Right forelimb (tissue), 1 donor: ENCODE measurements at places on chromosomes 1 and 21.

GRCh38 chr21:26881504-26882228, 36.5 kb upstream of the ADAMTS1 start:
- no peak for DNase-seq

GRCh38 chr1:28343405-28343804, 14.6 kb downstream of the MED18 start:
- no peak for DNase-seq

DNA sequence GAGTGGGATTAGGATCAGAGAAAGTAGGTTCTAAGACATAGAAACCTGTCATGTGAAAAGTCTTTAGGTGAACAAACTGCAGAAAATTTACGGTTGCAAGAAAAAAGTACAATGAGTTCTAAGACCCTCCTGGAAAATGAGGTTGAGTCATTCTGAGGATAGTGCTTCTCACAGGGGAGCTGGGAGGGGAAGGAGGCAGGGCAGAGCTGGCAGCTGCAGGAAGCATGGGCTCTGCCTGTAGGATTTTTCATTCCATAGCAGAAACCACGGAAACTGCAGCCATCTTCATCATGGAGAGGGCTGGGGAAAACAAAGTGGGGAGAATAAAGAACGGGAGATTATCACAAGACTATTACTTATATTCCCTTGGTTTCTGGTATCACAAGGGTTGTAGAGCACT, 25.8 kb upstream of the THEM4 start:
- no peak for DNase-seq

DNA sequence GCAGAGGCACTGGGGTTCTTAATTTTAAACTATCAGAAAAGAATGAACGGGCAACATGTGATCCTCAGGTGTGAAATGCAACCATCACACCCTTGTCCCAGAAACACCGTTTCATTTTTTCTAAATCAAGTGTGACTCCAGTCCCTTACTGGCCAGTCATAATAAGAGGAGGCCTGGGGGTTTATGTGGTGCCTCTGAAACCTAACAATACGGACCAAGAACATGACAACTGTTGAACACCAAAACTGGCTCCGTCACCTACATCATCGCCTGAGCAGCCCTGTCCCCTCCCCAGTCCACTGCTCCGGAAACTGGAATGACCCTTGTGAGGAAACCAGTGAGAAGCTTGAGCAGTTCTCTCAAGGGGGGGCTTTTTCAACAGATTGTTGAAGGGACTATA, 55.9 kb upstream of the KIF26B start:
- DNase-seq, result no peak

GRCh38 chr1:3172431-3173380, 103.7 kb downstream of the PRDM16 start:
- no peak for DNase-seq

DNA sequence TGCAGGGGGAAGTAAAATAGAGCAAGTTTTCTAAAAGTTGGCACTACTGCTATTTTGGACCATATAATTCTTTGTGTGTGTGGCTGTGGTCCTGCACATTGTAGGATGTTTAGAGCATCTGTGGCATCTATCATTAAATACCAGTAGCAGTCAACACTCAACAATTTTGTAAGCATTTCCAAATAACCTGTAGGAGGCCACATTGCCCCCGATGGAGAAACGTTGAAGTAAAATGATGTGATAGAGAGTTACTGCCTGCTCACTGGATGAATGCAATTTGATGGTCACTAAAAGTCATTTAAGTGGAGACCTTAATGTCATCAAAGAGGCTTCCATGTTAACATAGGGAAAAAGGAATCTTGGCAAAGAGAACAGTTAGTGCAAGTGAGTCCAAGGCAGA, 560.8 kb downstream of the NEGR1 start:
- no peak for DNase-seq

DNA sequence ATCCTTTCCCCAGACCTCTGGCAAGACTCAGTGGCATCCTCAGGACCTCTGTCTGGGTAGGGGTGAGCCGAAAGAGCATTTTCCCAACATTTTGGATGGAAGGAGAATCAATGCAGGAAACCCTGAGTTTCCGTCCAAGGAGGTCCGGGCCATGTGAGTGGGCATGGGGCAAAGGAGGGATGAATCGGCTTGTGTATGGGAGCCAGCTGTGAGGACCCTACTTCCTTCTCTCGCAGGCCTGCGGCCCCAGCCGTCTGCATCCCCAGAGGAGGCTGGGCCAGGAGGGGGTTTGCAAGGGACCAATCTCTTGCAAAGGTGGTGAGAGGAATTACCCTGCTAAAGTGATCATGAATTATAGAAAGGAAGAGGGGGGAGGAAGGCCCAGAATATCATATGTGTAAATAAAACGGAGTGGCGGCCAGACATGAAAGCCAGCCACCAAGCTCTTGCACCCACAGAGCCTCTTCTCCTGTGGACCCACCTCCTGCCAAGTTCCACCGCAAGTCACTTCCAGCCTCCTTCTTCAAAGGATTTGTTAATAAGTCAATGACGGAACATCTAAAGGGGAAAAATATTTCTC, 48.2 kb upstream of the POU3F1 start:
- DNase-seq, result no peak

GRCh38 chr1:17161926-17162800, 42.8 kb upstream of the PADI1 start:
- DNase-seq, result no peak

- DNase-seq, result no peak
Observed at GRCh38 chr1:162327788-162328165, 48.9 kb downstream of the SPATA46 start.

DNA sequence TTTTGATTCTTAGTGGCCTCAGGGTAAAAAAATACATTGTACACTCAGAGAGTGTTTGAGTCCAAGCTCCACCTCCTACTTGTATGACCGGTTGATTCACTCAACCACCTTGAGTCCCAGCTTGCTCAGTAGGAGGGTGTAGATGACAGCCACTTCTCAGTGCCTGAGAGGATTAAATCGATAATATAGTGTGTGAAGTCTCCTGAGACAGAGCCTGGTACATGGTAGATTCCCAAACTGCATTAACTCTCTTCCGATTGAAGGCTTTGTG, 38.4 kb downstream of the NCMAP start:
- DNase-seq, result no peak

GRCh38 chr1:101496109-101496508, 259.3 kb downstream of the S1PR1 start:
- no peak for DNase-seq

GRCh38 chr1:85277802-85278201, 1.4 kb upstream of the BCL10 start:
- DNase-seq, result no peak

GRCh38 chr1:7491109-7491817, 279.8 kb upstream of the VAMP3 start:
- DNase-seq, result no peak

- no peak for DNase-seq
Observed at GRCh38 chr21:31316488-31317169, 27.4 kb downstream of the TIAM1 start.

- DNase-seq, result no peak
Observed at GRCh38 chr1:110620250-110620615, 14.1 kb upstream of the KCNA2 start.

- DNase-seq, result no peak
Observed at GRCh38 chr1:67431869-67432578, 1.8 kb upstream of the SERBP1 start.

- DNase-seq, result no peak
Observed at GRCh38 chr1:71738256-71738655, 544.1 kb downstream of the NEGR1 start.

DNA sequence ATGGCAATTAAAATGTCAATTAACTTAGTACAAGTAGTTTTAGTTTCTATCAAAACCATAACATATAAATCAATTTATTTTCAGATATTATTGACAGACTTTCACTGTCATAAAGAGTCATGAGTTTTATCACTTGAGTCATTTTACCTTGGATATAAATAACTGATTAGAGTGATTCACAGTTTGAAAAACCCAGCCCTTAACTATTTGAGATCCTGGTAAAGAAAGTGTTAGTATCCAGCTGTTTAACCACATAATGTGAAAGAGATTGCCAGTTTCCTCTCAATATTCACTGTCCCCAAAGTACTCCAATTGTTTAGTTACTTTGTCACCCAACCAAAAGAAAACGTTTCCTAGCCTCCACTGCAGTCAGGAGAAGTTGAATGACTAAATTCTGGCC, 91.3 kb downstream of the UCHL5 start:
- DNase-seq, result no peak

DNA sequence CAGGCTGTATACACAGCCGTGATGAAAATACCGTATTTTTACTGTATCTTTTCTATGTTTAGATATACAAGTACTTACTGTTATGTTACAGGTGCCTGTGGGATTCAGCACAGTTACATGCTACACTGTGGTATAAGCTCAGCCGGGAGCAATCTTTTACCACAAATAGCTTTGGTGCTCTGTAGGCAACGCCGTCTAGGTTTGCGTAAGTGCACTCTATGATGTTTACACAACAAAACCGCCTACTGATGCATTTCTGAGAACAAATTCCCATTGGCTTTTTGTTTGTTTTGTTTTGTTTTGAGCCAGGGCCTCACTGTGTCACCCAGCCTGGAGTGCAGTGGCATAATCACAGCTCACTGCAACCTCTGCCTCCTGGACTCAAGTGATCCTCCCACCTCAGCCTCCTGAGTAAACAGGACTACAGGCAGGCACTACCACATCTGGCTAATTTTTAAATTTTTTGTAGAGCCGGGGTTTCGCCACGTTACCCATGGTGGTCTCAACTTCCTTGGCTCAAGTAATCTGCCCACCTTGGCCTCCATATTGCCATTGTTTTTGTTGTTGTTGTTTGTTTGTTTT, 81.0 kb downstream of the SCCPDH start:
- DNase-seq, result no peak

- no peak for DNase-seq
Observed at GRCh38 chr1:86692641-86693040, 11.7 kb upstream of the SH3GLB1 start.

- no peak for DNase-seq
Observed at GRCh38 chr21:25657140-25657539, 18.1 kb downstream of the JAM2 start.

- DNase-seq, result no peak
Observed at GRCh38 chr1:224162768-224163167, 20.3 kb upstream of the DEGS1 start.

DNA sequence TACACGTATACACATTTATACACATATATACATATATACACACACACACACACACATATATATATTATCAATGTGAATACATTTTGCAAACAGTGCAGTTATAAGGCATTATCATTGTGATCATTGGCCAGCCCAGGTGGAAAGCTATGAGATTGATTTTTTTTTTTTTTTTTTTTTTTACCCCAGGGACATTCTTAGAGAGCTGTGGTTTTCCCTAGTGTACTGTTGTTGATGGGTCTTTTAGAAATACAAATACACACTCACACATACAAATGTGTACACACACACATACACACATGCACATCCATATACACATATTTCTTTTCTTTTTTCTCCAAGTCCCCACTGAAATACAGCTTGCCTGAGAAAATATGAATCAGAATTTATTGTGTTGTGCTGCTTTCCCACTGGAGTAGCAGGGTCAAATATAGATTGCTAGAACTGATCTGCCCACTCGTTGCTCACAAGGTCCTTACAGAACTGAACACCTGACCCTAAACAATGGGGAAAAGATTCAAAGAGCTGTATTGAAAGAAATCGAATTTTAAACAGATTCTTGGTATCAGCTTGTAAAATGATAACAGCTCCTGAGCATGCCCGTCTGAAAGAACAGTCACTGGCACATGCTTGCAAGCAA, 325.6 kb downstream of the OMA1 start:
- DNase-seq, result no peak

DNA sequence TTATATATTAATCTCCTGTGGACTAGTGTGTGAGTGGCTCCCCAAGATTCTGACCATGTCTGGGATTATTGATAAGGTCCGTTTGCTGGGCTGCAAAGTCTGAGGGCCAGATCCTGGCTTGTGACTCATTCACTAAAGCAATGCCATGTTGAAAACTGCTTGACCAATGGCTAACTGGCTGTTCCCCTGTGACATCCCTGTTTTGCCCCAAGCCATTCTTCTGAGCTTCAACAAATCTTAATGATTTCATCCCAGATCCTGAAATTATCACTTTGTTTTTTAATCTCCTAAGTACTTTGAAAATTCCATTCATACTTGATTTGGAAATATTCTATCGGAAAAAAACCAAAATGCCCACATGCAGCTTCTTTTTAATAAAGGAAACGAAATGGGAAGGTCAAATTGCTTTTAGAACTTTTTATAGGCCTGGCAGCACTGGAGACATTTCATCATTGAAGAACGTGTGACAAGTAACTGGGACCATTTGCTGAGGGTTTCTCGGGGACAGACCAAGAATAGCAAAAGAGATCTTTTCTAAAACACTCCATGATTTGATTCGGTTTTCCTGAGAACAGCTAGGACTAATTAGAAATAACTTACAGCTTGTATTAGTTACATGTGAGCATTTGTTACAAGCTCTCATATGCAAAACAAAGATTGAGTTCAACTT, 121.3 kb downstream of the TGFB2 start:
- DNase-seq, result no peak

DNA sequence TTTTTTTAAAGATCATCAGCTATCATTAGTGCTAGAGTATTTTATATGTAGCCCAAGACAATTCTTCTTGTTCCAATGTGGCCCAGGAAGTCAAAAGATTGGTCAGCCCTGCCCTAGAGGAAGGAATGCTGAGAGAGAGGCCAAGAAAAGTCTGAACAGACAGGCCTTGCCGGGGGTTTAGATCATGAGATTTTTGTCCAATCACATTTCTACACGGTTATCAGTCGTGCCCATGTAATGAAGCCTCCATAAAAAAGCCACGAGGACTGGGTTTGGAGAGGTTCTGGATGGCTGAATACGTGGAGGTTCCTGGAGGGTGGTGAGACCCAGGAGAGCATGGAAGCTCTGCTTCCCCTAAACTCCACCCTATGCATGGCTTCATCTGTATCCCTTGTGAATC, 24.3 kb upstream of the ENO1 start:
- DNase-seq, result no peak

GRCh38 chr1:21518774-21519455, 9.7 kb downstream of the ALPL start:
- DNase-seq, result no peak

DNA sequence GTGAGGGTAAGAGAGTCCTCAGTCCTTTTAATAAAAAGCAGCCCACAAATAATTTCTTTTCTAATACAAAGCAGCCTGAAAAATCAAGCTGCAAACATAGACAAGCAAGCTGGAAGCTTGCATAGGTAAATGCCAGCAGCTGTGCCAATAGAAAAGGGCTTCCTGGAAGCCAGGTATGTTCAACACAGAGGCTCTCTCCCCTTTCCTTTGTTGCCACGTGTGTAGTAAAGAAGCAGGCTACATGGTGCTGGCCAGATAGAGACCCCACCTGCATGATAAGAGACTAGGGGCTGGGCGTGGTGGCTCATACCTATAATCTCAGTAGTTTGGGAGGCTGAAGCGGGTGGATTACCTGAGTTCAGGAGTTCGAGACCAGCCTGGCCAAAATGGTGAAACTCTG, 50.1 kb upstream of the ERRFI1 start:
- DNase-seq, result no peak

- no peak for DNase-seq
Observed at GRCh38 chr1:178702146-178702545, 22.9 kb upstream of the RALGPS2 start.

- no peak for DNase-seq
Observed at GRCh38 chr1:207055386-207056001, 2.4 kb downstream of the PFKFB2 start.

- no peak for DNase-seq
Observed at GRCh38 chr21:14353726-14354125, 29.2 kb downstream of the HSPA13 start.
